HFFc6 (cell line): ENCODE measurements at places on chromosomes 6 and 20. TPM values are rescaled to one million over a fixed set of nuclear protein-coding genes. Genes with fewer than 3 reads are reported as not detected.

The NKAPL gene
- total RNA-seq = 0.15 TPM in 1 of 3 replicates, not detected in the others

The MCM9 gene
- 4.8 to 5.7 TPM (median 5.1 TPM) in 3 replicates for total RNA-seq

GRCh38 chr20:58184984-58185383, 43.5 kb downstream of the ANKRD60 start:
- DNase-seq = no peak

DNA sequence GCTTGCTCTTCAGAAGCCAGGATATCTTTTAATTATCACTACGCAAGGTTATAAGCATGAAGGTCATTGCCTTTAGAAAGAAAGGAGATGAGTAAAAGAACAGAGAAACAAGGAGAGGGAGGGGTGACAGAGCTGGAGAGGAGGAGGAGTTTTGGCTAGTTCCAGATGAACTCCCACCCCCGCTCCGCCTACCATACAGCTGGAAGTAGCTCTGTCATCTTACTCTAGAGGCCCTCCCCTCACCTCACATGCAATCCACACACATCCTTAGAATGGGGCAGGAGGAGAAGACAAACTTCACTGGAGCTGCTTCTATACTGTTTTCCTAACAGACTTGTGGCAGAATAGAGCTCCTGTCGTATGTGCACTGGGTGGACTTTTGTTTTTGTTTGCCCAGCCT, 144.7 kb downstream of the SCML4 start:
- DNase-seq = no peak

- DNase-seq = peak; percentile 38
Observed at GRCh38 chr6:1311400-1312202, at the start of gene FOXQ1. TSS of gene FOXQ1 (plus strand) at chr6:1312098. CDS start at chr6:1312705, 607 bp downstream.

DNA sequence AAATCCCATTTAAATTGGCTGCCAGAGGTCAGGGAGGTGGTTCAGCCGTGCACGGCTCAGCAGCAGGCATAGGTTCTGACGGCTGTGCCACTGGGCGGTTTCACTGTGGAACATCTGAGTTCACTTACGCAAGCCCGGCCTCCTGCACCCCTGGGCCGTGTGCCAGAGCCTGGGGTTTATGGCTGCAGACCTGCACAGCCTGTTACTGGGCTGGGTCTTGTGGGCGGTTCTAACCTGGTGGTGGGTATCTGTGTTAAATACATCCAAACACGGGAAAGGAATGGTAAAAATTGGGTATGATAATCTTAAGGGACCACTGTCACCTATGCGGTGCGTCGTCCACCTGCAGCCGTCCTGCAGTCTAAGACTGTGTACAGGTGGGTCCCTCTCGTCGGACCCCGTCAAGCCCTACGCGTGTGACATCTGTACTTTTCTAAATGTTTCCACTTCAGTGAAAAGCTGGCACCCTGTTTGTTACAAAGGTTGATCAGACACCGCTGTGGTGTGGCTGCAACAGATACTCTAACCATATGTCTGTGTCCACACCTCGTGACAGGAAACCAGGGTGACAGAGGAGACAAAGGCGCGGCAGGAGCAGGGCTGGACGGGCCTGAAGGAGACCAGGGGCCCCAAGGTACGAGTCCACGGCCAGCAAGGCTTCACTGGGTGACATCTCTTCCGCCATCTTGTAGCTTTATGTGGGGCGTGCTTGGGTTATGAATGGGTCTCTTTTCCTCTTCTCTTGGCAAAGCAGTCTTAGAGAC, 21.5 kb downstream of the COL9A3 start:
- no peak for DNase-seq

GRCh38 chr20:3283222-3283820, 44.3 kb upstream of the SLC4A11 start:
- DNase-seq = no peak

DNA sequence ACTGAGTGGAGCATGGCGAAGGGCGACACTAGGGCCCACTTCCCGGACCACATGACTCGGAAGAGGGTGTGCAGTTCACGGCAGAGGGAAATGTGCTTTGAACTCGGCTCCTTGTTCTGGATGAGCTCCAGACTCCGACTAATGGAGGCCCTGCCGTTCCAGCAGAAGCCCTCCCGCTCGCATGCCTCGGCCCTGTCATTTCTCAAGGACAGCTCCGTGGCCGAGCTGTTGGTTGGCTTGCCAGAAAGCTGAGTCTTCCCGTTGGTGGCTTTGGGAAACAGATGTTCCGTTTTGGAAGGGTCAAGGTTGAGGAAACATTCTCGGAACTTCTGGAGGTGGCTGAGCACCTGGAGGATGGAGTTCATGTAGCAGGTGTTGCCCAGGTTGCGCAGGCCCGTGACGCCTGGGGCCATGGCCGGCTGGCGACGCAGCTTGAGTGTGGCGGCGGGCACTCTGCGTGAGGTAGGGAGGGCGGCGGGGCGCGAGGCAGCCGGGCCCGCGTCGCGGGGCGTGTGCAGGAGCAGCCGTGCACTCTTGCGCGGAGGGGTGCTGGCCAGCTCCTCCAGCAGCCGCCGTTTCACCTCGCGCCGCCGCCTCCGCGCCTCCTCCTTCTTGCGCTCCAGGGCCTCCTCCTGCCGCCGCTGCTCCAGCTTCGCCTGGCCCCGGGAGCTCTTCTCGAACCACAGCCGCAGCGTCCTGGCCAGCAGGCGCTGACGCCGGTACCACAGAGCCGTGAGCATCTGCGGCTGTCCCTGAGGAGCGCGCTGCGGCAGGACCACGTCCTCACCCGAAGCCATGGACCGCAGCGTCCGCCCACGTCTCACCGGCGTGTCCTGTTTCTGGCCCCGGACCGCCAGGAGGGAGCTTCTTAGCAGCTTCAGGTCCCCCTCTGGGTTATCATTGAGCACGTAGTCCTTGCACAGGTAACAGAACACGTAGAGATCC, 18.6 kb downstream of the TOMM6 start:
- DNase-seq = no peak
